SK-N-SH treated with all-trans-retinoic acid at 6 μM for 48 hours (cell line): ENCODE measurements at places on chromosomes 4 and X.

DNA sequence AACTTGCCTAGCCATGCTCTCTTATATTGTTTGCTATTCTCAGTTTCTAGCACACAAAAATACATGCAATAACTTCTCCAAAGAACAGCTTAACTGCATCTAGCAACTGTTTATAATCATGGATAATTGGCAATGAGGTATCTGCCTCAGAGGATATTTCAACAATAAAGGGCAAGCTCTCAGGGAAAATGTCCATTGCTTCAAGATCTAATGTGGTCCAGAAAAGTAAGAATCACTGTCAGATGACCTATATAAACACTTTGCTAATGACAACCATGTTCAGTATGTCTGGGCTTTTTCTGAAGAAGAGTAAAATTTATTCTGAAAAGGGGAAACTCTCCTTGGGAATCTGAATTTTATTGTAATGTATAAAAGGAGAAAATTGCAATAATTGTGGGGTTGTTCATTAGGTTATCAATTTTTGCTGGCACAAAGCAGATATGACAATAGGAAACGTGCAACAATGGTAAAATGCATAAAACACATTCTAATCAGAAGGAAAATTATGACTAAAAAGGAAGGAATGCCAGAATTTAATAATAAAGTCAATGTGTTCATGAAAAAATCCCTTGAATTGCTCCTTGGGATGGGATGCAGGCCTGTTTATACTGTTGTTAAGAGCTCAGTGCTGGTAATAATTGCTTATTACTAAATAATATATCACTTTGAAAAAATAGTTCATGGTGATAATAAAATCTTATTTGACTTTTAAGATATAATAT, 90.3 kb downstream of the ANTXR2 start:
- ATAC-seq = peak; percentile 67

DNA sequence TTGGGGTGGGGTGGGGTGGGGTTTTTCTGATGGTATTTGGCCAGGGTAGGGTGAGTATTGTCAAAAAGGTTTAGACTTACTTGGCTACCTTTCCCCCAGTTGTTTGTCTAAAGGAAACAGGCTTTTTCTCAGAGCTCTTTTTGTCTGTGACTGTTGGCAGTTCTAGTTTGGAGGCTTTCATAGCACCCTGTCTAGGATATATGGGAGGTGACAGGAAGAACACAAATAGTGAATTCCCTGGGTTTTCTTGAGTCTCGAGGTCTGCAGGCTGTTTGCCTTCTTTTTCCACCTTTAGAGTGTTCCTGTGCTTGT, 13.5 kb downstream of the RPS6KA3 start:
- no peak for ATAC-seq

- ATAC-seq = no peak
These were observed 38.1 kb upstream of the BBS7 start for GRCh38 chr4:121908346-121908745.

DNA sequence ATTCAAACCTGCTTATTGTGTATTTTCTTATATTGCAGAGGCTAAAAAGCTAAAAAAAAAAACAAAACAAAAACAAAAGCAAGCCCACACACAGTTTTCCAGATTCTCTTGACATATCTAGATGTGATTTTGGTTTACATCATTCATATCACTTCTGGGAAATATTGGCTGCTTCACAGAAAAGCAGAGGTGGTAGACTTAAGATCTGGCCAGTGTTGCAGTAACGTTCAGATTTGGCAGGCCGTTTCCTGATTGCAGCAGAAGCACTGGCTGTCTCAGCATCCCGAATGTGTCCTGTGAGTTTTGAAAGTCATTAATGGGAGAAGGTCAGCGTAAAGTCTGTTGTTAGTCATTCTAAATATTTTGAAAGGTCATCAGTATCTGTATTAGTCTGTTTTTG, 2062.0 kb downstream of the ARAP2 start:
- ATAC-seq = no peak

- no peak for ATAC-seq
These were observed 94.3 kb downstream of the FAM193A start for GRCh38 chr4:2630556-2631273.

DNA sequence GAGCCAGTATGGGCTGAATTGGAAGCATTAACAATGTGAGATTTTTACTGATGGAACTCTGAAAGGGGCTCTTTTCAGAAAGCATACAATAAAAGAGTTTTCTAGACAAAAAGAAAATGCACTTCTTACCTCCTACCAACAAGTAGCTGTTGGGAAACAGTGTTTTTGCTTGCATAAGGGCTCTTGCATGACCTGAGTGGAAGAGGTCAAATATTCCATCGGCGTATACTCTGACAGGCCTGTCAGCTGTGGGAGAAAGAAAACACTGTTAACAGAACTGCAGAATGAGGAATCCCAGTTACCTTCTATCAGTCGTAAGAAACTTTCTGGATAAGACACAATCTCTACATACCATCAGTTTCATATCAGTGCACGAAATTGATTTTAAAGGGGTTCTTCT, 39.5 kb downstream of the PCYT1B start:
- no peak for ATAC-seq

- ATAC-seq = peak; percentile 42; the same call in 2 of the 3 replicates
These were observed 513.7 kb downstream of the TLL1 start for GRCh38 chr4:166386491-166387360.

DNA sequence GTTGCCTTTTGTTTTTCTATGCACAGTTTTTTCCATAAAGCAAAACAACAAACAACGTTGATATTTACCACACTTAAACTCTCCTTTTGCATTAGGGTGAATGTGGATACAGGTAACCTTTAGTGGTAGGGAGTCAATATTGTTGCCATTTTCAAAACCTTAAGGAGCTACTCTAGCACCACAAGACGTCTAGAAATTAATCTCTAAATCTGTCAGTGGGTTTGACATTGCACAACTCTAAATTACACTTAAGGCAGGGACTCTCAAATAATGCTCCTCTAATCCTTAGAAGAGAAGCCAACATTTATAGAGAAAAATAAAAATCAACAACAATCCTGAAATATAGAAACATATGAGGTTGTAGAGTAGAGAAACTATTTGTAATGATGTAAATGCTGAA, 297.2 kb downstream of the UNC5C start:
- no peak for ATAC-seq

GRCh38 chr4:88187766-88188165, 29.3 kb upstream of the ABCG2 start:
- ATAC-seq = no peak

- ATAC-seq = no peak
These were observed 41.1 kb downstream of the HPF1 start for GRCh38 chr4:169716677-169717076.

DNA sequence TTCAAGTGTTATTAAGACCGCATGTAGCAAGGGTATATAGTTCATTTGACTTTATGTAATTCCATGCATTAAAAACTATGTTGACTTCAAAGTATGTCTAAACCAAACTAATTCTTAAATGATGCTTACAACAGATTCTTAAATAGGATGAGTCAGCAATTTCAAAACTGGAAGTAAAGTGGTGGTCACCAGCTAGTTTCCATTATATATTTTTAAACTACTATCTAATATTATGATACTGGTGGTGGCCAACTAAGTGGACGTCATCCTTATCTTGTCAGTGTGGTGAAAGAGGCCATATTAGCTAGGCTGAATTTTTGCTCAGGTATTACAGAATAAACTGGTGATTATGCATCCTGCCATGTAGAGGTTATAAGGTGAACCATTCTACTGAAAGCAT, 1.2 kb downstream of the IL15 start:
- ATAC-seq = no peak

GRCh38 chrX:4314586-4314985, 601.1 kb upstream of the PRKX start:
- no peak for ATAC-seq

DNA sequence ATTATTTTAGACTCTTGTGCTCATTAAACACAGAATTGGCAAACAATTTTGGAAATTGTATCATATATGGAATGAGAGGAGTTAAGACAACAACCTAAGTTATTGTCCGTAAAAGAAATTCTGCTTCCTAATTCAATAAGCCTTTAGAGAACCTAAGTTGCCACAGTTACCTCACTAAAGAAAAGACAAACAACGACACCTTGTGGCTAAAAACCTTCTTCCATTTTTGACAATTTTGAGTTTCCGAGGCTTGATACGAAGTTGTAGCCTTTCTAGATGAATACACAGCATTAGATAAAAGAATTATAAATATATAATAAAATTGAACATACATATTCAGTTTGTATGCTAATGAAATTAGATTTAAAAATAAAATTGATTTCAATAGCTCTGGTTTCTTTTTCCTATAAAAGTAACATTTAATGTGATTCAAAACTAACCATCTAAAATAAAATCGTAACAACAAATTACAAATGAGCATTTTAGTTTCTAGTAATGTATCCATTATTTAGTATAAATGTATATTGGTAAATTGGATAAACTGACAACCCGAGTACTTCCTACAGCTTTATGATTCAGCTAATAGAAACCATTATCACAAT, 275.1 kb downstream of the GPM6A start:
- peak; percentile 71 for ATAC-seq

DNA sequence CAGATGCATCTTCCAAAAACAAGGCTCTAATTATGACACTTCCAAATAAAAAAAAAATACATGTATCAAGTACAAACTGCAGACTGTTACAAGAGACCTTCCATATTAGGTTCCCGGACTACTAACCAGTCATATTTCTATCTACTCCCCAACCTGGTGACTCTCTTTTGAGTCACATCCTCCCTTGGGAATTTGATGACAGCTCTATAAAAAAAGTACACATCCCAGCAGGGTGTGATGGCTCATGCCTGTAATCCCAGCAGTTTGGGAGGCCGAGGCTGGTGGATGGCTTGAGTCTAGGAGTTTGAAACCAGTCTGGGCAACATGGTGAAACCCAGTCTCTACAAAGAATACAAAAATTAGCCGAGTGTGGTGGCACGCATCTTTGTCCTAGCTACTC, 14.9 kb downstream of the RPGR start:
- ATAC-seq = peak; percentile 84

- ATAC-seq = peak; percentile 76
These were observed 18.8 kb upstream of the TMSB4X start for GRCh38 chrX:12955882-12956703.

DNA sequence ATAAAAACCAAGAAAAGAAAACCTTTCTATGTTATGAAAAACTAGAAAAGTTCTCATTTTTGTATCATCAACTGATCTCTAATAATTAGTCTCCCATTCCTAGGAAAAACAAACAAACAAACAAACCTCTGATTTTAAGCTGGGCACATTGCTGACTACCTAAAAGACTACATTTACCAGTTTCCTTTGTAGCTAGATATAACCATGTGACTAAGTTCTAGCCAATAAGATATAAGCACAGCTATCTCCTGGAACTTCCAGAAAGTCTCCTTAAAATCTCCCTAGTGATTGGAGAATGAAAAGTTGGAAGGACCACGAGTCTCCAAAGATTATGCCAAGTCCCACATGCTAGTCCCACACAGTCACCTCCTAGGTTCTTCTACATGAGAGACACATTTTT, 108.9 kb downstream of the NR3C2 start:
- ATAC-seq = no peak

GRCh38 chr4:132956962-132957361, 192.1 kb upstream of the PCDH10 start:
- no peak for ATAC-seq

DNA sequence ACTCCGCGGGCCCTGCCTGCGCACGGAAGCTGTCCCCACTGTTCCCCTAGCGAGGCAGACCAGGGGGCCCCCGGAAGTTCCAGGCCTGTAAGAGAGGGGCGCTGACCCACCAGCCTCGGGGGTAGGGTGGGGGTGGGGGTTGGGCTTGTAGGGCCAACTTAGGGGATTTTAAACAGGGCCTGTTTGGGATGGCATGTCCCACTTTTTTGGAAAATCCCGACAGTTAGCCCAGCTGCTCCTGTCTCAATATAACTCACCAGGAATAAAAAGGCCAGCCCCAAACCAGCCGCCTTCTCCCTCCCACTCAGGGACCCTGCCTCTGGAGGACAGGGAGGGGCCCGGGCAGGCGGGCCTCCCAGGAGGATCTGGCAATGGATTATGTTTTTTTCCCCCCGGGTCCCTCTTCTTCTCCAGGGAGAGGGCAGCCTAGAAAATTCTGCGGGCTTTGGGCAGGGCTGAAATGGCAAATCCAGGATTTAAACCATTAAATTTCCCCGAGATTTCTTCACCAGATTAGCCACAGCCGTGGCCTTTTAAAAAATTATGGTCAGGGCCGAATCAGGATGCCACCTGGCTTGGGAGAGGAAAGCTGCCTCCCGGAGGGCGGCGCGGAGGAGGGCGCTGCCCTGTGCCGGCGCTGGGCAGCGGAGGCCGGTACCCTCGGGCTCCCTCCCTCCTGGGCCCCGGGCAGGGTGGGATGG, 957 bp downstream of the PPP2R2C start:
- no peak for ATAC-seq

- no peak for ATAC-seq
These were observed 96.1 kb downstream of the PPP3CA start for GRCh38 chr4:101251261-101251660.

DNA sequence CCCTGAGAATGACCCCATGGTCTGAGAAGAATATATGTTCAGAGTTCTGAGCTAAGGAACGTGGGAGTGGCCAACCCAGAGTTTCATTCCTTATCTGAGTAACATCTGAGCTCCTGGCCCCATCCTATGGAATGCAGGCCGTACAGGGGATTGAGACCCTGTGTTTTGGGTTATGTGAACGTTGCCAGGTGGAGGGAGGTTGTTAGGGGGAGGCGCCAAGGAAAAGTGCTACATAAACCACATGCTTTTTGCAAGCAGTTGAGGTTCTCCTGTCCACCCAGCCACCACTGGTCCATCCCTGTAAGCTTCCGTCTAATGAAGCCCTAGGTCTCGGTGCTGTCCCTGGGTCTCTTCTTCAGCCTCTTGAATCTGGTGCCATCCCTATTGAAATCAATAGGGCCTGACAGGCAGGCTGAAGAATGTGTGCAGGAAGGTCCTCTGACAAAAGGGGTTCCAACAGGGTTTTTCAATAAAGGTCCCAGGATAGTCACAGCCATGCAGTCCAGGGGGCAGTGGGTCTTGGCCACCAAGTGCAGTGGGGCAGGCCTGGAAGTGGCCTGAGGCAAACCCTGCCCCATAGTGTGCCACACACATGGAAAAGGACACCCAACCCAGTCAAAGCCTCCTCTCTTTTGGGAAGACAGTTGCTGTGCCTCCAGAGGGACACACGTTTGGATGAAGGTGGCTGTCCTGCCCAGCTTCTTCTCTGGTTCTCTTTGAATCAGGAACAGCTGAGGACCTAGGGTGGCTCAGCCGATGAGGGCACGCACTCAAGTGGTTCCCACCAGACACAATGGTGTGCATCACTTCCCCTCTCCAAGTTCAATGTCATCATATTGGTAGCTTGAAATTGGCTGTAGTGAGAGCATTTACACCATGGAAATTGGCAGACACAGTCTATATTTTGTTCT, 53.5 kb downstream of the HTRA3 start:
- ATAC-seq = no peak
